ENCODE measurements at places on chromosomes 13 and 19.

DNA sequence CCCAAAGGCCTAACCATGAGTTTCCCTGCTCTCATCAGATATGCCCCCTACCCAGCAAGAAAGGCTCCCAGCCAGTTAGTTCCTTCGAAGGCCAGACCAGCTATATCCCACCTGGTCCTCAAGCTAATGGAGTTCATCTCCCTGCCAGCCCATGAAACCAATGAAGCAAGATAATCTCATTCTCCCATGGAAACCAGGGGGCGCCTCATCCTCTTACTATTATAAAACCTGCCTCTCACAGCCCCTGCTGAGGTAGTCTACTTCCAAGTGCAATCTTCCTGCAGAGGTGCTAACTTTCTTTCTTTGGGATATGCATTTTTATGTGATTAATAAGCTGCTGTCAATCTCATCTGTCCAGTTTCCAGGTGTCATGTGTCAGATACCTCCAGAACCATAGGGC, 34.0 kb upstream of the ZNF573 start:
- DNase-seq: no peak

DNA sequence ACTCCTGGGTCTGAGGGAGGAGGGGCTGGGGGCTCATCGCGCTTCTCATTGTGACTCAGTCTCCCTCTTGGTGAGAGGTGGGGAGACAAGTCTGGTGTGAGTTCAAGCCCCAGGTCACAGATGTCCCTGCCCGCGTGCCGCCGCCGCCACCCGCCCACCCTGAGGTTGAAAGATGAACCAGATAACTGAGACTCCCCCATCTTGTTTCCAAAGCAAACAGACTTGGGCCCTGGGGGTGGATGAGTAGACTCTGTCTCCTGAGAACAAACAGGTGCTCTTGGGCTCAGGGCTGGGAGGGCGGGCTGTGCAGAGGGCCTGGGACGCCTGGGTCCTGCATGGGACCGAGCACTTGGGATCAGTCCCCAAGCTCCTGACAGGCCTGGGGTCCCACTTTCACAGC, 567 bp downstream of the SBK2 start:
- DNase-seq: no peak

DNA sequence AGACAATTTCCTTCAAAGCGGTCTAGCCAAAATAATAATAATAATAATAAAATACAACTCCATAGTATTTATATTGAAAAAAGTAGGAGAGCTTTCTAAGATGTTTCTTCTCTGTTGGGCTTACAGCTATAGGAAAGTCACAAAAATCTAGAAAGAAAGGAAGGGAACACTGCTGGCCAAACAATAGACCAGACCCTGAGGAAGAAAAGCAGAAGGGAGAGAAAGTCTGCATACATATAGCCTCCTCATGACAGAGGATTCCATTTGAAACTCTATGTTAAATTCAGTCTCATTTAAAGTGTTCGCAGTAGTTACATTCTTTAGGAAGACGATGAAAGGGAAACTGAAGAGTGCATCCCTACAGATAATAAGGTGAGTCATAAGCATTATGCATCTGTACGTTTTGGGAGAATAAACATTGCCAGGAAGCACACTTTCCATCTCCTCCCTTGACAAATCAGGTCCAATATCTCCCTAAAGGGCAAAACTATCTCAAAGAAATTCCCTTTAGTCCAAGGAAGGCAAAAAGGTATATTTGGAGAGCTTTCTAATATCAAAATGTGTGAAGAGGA, 86.5 kb downstream of the PCDH9 start:
- DNase-seq: no peak

DNA sequence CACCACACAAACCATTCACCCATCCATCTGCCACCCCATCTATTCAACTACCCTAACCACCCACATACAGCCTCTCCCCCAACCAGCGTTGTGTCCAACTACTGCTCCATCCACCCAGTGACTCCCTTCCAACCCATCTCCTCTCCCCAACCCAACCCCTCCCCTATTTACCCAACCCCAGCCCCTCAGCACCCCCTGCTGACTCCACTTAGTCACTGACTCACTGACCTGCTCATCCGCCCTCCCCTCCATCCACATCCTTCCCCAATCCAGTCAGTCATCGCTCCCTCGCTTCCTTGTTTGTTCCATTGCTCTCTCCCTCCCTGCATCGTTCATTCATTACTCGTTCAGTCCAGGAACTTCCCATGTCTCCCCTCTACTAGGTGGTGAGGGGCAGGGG, 39.2 kb downstream of the KCNC3 start:
- DNase-seq: no peak

- peak; percentile 10 for DNase-seq
Observed at GRCh38 chr13:42354241-42355091, 82.5 kb downstream of the AKAP11 start.

GRCh38 chr19:39915101-39915847, 19.2 kb downstream of the FCGBP start:
- DNase-seq: no peak

GRCh38 chr19:46202426-46202825, 27.1 kb upstream of the IGFL1 start:
- no peak for DNase-seq

- DNase-seq: no peak
Observed at GRCh38 chr13:28286263-28286662, 147.9 kb downstream of the PAN3 start.

- DNase-seq: peak; percentile 80
Observed at GRCh38 chr19:41327576-41328156, 17.7 kb downstream of the CCDC97 start.

DNA sequence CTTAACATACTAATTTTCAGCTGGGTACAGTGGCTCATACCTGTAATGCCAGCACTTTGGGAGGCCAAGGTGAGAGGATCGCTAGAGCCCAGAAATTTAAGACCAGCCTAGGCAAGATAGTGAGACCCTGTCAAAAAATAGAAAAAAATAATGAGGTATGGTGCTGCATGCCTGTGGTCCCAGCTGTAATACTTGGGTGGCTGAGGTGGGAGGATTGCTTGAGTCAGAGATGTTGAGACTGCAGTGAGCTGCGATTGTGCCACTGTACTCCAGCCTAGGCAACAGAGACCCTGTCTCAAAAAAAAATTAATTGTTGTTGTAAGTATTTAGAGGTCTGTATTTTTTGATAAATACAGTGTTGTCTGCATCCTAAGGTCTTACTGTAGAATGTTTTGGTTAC, 66.8 kb downstream of the FNDC3A start:
- no peak for DNase-seq

- DNase-seq: no peak
Observed at GRCh38 chr13:74867460-74867859, 614.5 kb downstream of the TBC1D4 start.

DNA sequence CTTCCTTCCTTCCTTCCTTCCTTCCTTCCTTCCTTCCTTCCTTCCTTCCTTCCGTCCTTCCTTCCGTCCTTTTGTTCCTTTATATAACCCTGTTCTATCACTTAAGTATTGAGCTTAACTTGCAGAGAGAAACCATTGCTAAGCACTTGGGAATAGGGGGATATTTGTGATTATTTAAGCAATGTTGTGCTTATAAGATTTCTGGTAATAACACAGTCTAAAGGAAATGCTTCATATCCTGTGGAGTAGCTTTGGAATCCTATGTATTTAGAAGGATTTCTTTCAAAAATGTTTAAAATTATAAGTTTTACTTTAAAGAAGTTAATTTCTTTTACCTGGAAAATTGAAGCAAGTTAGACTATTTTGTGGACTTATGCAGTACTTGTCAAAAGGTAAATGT, 209.8 kb downstream of the PCCA start:
- no peak for DNase-seq

- DNase-seq: no peak
Observed at GRCh38 chr19:1141944-1142343, 32.1 kb downstream of the SBNO2 start.

DNA sequence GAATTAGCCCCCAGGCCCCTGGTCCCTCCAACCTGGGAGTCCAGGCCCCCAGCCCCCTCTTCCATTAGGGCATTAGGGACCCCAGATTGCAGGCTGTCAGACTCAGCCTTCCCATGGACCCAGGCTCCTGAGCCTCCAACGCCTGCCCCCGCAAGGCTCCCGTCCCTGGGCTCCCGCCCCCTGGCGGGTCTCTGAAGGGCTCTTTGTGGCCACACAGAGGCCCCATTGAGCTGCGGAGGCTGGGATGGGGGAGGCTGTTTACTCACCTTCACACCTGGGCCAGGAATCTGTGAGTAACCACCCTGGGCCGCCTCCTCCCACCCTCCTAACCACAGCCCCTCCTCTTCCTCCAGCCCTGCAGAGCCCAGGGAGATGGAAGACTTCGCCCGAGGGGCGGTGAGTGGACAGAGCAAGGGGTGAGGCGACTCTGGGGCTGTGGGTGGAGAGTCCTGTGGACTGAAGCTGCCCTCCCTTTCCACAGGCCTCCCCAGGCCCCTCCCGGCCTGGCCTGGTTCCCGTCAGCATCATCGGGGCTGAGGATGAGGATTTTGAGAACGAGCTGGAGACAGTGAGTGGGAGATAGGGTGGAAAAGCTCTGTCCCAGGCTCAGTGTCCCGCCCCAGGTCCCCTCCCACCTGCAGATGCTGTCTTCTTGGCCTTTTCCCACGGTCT, 4.9 kb downstream of the ARHGEF1 start:
- peak; percentile 72 for DNase-seq

DNA sequence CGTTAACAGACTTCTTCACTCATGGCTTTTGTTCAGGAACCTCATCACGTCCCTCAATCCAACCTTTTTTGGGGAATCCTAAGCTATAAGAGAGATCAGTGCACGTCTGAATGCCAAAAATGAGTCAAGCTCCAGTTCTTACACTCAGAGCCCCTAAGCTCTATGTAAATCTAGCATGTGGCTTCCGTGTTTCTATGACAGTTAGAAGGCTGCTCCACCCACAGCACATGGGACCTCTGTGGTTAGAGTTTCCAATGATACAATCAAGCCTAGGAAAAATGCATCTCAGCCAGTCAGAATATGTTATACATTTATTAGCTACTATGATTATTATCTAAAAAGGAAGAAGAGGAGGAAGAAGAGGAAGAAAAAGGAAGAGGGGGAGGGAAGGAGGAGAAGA, 135.9 kb downstream of the ENOX1 start:
- DNase-seq: no peak

DNA sequence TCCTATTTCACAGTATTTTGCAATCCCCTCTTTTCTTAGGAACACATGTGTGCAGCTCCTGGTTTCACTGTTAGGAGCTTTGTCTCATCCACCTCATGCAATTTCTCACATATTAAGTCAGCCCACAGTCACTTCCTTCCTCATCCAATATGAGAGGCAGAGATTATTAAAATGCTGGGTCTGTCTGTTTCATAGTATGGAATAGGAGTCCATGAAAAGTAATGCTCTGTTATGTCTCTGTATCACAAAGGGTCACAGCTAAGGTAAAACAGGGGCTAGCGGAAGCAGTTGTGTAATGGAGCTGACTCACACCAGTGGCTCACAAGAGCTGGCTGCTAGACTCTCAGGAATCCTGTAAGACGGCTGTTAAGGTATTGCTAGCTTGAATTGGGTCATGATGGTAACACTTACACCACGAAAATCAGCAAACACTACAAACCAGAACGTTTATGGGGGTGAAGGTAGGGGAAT, 216.5 kb downstream of the EFNB2 start:
- no peak for DNase-seq

GRCh38 chr19:14473978-14474578, 1.1 kb downstream of the PTGER1 start:
- no peak for DNase-seq

GRCh38 chr19:47663911-47664771, 49.1 kb upstream of the EHD2 start:
- DNase-seq: no peak

GRCh38 chr13:24282256-24282655, 27.1 kb upstream of the C1QTNF9 start:
- no peak for DNase-seq

GRCh38 chr13:80400164-80400864, 59.4 kb upstream of the SPRY2 start:
- DNase-seq: no peak

DNA sequence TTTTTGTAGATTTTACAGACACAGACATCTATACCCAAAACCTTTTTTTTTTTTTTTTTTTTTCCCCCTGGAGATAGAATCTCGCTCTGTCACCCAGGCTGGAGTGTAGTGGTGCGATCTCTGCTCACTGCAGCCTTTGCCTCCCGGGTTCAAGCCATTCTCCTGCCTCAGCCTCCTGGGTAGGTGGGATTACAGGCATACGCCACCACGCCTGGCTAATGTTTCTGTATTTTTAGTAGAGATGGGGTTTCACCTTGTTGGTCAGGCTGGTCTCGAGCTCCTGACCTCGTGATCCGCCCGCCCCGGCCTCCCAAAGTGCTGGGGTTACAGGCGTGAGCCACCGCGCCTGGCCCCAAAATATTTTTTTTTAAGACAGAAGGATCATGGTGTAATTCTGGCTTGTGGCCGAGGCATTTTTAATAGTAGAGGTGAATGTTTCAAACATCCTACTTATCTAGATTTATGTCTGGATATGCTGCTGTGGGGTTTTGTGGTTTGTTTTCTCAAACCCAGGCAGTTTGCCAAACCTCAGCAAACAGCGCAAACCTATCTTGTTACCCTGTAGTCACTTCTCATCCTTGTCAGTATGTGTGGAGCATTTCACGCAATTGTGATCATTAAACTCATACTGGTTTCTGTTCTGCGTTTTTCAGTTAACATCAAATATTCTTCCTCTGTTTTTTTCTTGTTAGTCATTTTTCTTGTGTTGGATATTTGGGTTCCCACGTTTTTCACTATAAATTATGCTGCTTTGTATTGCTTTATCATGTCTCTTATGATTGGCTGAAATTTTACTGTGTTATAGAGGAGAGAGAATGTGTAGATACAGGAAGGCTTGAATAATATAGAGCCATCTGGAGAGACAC, 36.2 kb upstream of the GARRE1 start:
- DNase-seq: peak; percentile 67

- DNase-seq: no peak
Observed at GRCh38 chr19:1868971-1869370, 5.6 kb upstream of the KLF16 start.

GRCh38 chr13:113013303-113013702, 44.3 kb downstream of the MCF2L start:
- no peak for DNase-seq

DNA sequence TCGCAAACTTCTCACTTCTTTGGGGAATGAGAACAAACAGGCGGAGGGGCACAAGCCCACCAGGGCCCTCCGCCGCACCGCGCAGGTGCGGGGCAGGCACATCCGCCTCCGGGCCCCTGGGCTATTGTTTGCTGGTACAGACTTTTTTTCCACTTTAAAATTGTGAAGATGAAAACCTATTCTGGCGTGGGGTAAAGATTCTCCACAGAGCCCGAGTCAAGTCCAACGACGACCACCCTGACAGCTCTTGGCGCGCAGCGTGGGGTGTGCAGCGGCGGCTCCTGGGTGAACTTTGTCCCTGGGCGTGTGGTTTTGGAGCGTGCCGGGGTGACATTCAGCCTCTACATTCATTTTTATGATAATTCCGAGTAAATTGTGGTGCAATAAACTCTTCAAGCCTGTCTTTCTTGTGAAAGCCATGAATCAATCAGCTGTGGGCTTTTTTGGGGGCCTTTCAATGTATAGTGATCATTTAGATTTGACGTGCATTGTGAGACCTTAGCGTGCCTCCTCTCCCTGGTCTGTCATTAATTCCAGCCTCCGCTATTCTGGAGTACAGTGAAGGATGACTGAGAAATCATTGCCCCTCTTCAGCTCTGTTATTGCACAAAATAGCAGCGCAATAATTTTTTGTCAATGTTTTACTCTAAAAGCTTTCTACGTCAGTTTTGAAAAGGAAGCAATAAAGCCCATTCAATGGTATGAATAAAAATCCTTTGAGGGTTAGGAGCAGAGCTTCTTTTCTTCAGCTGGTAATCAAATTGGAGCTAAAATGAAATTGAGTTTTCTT, 90.0 kb downstream of the TEX29 start:
- no peak for DNase-seq

Measured in T follicular helper cell (primary cell).